Panc1 (cell line): ENCODE measurements at places on chromosomes 7 and 10. TPM values are rescaled to one million over a fixed set of nuclear protein-coding genes. Genes with fewer than 3 reads are reported as not detected.

DNA sequence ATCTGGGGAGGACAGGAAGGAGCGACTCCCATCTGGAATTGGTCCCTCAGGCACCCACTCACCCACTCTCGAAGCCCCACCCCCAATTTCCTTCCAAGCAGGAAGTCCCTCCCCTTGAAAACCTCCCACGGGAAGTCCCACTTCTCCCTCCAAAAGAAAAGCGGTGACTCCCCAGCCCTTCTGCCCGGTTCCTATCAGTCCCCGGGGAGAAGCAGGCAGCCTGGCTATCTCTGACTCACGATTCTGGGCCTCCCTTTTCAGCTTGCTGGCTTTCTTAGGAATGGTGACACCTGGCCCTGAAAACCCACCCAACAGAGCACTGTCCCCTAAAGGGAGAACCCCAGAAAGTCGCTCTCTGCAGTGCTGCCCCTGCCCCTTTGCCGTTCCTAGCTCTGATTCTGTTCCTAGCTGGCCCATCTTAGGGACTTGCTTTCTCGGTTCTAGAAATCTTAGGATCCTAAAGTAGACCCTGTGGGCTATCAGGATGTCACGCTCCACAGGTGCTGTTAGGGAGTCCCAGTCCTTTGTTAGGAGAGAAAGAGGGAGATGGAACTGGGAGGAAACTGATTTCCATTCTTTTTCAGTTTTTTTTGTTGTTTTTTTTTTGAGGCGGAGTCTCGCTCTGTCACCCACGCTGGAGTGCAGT, 6.0 kb downstream of the TSC22D4 start:
- no peak for DNase-seq

- no peak for DNase-seq
These were observed 135.4 kb downstream of the BAMBI start for GRCh38 chr10:28812384-28813372.

GRCh38 chr7:135463908-135464307, 46.0 kb downstream of the CNOT4 start:
- DNase-seq: no peak

DNA sequence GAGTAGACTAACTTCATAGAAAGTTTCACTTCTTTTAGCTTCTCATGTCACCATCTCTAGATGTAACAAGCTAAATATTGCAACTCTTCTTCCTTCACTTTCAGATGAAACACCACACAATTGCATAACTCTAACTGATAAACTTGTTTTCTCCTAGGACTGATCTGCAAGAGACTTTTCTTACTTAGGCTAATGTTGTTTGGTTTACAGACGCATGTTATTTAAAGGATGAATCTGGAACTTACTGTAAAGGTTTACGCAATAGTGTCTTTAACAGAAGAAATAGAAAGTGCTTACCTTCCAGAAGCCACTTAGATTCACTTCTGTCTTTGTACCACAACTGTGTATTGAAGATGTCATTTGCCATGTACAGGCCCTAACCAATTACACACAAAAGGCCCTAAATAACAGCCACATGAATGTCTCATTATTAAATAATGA, 22.1 kb upstream of the ZC3HAV1 start:
- no peak for DNase-seq

DNA sequence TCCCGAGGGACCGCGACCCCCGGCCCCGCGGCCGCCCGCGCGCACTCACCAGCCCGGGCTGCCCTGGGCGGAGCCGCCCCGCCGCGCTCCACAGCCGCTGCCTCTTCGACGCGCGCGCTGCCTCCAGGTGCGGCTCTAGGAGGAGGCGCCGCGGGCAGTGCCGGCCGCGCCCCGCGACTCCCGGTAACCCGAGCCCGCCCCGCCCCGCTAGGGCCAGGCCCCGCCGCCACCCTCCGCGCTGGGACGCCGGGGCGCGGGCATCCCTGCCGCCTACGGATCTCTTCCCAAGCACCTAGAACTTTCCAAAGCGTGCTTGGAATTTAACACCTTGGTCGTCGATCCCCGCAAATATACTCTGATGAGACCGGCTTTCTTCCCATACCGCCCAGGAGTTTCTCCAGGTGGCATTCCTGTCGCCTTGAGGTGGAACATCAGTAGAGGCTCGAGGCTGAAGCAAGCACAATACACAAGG, at the start of gene SLC26A5:
TSS of gene SLC26A5 (minus strand) at position 159 of the 472 bp plus-strand sequence. CDS start 24,693 bp downstream, outside the sequence.
- DNase-seq: no peak

GRCh38 chr7:24422441-24423010, 138.5 kb downstream of the NPY start:
- no peak for DNase-seq

DNA sequence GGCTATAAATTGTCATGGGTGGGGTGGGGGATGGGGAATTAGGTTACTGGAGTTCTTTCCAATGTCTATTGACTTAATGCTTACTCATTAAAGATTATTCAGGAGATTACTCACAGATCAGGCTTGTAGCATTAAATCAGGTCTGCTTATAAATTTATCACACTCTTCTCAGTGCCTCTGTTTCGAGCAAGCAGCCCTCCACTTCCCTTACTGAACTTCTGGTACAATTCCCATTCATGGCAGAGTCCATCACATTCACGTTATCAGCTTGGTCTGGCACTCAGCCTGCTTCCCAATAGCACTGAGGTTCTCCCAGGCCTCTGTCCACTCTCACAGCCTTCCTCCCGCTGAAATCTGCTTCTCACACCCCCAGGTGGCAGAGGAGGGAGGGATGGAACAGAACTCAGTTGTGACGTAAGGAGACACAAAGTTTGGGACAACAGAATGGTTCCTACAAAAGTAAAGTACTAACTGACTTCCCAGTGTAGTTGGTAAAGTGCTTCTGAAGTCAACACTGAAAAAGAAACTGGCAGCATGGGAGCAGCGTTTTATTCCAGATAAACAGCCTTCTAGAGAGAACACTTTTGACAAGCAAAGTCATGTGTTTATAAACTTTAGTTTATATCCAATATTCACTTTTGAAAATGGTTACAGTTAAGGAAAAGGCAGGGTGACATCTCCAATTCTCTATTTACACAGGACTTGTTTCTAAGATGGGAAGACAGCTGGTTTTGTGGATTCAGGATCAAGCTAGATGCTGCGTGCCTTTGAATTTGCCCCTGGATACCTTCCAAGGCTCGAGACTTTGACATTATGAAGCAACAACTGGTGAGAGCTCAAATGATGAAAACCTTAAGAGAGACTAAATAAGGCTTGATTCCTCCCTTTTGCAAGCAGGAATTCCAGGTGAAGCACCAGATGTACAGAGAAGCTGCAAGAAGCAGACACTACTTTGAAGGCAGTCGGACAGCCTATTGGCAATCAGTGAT, 81.4 kb downstream of the ATXN7L1 start:
- DNase-seq: no peak

- no peak for DNase-seq
These were observed 989.4 kb downstream of the CCSER2 start for GRCh38 chr10:85317827-85318226.

DNA sequence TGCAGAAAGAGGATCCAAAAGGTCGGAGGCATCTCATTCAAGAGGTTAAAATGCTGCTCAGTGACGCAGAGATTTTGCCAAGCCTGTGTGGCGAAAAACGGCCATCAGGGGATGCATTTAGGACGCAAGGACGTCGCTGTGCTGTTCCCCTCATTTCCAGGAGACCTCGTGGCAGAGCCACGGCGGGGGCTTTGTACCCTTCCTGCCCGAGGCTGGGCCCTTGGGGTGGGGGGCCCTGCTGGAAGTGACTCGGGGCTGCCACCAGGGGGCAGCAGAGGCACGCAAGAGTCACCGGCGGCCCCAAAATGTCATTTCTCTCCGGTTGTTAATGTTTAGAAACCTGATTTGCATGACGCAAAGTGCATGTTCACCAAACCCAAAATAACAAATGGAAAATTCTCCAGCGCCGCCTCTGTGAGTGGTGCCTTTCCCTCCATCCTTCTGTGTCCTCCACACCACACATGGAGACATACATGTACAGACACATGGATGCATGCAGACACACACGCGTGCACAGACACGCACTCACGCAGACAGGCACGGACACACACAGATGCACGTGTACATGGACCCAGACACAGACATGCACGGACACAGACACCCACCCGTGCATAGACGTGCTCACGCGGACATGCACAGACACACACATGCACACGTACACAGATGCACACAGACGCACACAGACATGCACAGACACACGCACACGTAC, 51.0 kb upstream of the NKX6-2 start:
- DNase-seq: peak; percentile 12

DNA sequence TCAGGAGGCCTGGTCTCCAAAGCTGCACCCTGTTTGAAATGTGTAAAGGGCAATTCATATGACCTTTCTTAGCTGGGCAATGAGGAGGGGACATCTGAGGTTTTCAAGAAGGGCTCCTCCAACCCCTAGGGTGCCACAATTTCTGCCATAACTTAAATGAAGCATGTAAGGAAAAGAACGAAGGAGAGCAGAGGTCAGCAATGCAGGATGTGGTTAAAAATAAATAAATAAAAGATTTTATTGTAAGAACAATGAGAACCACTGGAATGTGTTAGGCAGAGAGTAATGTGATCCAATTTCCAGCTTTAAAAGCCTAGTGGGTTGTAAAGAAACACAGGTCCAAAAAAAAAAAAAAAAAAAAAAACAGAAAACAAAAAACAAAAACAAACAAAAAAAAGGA, 673.1 kb downstream of the TNS3 start:
- DNase-seq: no peak

GRCh38 chr10:17599089-17599488, 18.1 kb downstream of the HACD1 start:
- no peak for DNase-seq

GRCh38 chr10:44377651-44378310, 7.1 kb downstream of the CXCL12 start:
- no peak for DNase-seq

- DNase-seq: no peak
These were observed 178.3 kb downstream of the SKIDA1 start for GRCh38 chr10:21347043-21347784.

DNA sequence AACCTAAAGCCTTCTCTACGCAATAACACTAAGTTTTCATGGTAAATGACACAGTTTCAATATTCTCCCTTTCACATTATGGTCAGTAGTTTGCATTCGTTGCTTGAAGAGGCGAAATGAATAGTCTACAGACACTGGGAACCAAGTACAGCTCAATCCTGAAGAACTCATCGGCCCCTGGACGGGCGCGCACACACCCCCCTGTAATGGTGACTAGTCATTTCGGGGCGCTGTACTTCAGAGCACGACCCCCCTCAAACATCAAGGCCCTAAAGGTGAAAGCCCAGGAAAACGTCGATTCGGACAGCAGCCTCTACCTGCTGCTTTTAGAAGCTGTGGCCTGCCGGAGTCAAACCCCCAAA, 1.0 kb downstream of the NT5C2 start:
- DNase-seq: no peak

- DNase-seq: no peak
These were observed 7.1 kb upstream of the TLX1 start for GRCh38 chr10:101123815-101124617.

GRCh38 chr10:33087152-33087551, 129.1 kb upstream of the ITGB1 start:
- DNase-seq: no peak

DNA sequence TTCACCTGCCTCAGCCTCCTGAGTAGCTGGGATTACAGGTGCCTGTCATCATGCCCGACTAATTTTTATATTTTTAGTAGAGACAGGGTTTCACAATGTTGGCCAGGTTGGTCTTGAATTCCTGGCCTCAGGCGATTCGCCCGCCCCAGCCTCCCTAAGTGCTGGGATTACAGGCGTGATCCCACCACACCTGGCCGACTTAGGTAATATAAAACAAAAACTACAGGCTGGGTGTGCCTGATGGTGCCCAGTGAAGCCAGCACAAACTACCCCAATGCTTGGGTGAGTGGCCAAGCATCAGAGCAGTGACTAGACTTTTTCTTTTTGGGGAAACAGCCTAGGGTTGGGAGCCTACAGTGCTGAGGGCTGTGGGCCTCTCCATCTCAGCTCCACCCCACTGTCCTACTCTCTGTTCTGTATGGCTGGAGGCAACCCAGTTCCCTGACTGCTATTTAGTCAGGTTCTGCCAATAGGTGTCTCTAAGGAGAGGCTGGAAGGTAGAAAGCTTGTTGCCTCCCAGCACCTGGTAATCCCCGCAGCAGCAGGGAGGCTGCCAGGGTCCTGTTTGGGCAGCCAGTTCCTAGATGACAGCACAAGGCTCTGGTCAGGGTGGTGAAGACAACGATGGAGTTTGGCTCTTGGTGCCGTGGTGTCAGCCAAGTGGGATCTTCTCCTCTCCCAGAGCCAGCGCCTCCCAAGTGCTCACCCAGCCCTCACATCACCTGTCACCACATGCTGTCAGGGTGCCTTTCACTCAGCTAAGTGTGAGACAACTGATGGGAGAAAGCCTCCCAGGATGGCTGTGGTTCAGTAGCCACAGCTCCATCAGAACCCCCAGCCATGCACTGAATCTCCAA, 10.4 kb upstream of the NACAD start:
- no peak for DNase-seq

GRCh38 chr10:101066896-101067355, 5.1 kb downstream of the KAZALD1 start:
- no peak for DNase-seq

DNA sequence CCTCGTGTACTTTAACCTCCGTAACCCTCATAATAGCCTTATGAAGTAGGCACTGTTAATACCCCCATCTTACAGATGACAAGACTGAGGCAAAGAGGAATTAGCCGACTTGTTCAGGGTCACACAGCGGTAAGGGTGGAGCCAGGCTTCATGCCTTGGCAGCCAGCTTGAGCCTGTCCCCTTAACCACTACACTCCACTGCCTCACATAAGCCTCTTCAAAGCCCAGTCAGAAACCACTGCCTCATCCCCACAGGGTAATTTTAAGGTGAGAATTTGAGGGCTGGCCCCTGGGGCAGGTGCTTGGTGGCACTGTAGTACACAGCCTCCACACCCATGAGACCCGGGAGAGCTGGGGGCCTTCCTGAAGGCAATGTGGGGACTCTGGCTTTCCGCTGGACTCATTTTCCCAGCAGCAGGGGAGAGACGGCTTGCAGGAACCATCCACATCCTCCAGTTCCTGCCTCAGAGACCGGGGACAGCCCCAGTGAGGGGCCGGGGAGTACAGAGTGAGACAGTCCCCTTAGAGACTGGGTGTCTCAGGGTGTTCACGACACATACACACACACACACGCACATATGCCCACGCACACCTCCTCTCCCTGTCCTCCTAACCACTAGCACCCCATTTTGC, 7.6 kb upstream of the C10orf105 start:
- no peak for DNase-seq

GRCh38 chr7:129773328-129773731, 161.8 kb downstream of the NRF1 start:
- no peak for DNase-seq

DNA sequence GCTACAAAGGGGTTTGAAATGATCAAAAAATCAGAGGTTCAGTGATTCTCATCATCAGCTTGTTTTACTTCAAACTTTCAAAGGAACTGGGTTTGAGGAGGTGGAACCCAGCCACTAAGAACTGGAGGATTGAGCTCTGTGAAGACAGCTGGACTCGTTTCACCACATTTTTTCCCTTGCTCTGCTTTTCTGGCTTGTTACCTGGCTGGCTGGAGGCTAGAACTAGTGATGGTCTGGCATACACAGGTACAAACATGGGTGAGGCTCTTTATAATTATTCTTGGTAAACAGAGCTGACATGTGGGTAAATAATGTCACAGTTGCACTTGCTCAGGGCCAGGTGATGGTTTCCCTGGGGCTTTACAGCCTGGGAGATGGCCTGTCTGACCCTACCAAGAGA, 352.5 kb downstream of the FGFR2 start:
- no peak for DNase-seq

Gene ANKRD1
- total RNA-seq: 0.26 TPM

Gene NODAL
- total RNA-seq: not detected

Gene PAPOLB
- total RNA-seq: not detected

Gene CDK1
- total RNA-seq: 75.5 TPM

Gene PDE1C
- total RNA-seq: not detected

Gene AKR1C8
- not detected for total RNA-seq

Gene AVPI1
- 8.0 TPM for total RNA-seq
